Vagina (tissue), 2 donors: ENCODE measurements at places on chromosomes 6 and 20. TPM values are rescaled to one million over a fixed set of nuclear protein-coding genes. Genes with fewer than 3 reads are reported as not detected.

DNA sequence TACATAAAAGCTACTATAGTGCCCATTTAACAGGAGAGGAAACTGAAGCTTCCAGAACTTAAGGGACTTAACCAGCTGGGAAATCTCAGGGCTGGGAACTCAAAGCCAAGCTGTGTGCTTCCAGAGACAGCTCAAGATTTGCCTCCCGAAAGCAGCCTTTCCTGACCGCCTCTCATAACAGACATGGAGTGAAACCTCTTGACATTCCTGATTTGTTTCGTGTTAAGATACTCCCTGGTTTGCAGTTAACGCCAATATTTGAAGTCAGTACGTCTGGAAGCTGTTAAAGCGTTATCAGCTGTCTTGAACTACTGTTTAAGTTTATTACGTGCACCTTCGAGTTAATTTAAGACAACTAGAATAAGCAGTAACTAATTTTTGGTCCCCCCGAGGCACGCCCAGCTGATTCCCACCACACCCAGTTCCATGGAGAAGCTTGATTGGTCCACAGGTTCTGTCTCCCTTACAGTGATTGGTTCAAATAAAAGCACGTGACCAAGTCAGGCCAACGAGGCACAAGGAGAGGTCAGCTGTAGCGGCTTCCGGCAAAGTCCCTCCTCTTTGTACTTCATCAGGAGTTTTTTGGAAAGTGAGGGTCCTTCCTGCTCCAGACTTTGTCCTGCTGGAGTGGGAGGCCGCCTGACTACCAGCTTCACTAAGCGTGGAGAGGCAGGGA is 8.9 kb upstream of the TCP11 start:
- H3K36me3 ChIP-seq: no peaks in the 10 kb centered on the region
- no peaks in the 10 kb centered on the region for H3K4me1 ChIP-seq
- no peaks in the 10 kb centered on the region for H3K27me3 ChIP-seq

- H3K4me1 ChIP-seq: no peaks in the 10 kb centered on the region
- DNase-seq: no peak
- no peaks in the 10 kb centered on the region for H3K27me3 ChIP-seq
Measured at GRCh38 chr20:21251278-21251677, 51.9 kb upstream of the XRN2 start.

DDX27 gene
- total RNA-seq: 23.3 TPM

DNA sequence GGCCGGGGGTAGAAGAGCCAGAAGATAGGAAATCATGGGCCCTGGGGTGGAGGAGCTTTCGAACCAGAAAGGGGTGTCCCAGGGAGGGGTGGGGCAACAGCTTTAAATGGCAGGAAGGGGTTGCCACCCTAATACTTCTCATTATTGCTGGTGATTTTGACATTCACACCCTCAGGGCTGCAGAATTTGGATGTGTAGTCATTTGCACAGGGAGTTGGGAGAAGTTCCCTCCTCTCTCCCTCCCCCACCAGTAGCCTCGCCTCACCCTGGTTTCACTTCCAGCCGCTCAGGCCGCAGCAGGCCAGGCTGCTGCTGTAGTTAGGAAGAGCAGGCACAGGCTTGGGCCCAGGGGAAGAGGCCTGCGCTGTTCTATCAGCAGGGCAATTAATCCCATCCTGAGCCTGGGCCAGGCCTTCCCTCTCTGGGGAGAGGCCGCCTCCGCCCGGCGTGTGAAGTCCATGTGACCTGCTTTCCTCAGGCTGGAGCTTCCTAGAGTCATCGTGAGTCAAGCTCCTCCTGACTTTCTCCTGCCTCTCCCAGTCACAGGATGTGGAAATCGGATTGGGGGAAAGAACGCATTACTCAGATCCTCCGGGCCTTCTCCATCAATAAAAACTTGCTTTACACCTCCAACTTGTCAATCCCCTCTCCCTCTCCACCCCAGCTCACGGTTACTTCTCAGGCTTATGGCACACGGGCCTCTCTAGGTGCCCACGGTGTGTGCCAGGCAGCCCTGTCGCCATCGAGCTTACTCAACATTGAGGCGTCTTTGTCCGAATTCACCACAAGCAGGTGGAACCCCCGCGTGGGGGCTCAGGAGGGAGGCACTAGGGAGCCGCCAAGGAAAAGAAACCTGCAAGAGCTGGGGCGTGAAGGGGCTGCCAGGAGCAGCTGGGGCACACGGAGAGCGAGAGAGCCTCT is 7.8 kb downstream of the ADTRP start:
- no peaks in the 10 kb centered on the region for H3K27me3 ChIP-seq
- no peak overlapping the region for H3K4me3 ChIP-seq
- no peaks in the 10 kb centered on the region for H3K36me3 ChIP-seq
- peak; percentile 99 for DNase-seq
- H3K27ac ChIP-seq: peak overlapping the region; percentile 95
- peaks cover 59% of the 10 kb centered on the region for H3K4me1 ChIP-seq

SLC35D3 gene
- total RNA-seq: not detected

- no peaks in the 10 kb centered on the region for H3K4me1 ChIP-seq
- H3K27ac ChIP-seq: no peak overlapping the region
- H3K27me3 ChIP-seq: no peaks in the 10 kb centered on the region
- no peaks in the 10 kb centered on the region for H3K36me3 ChIP-seq
- no peak overlapping the region for H3K4me3 ChIP-seq
- no peak for DNase-seq
Measured at GRCh38 chr20:39310363-39310995, 348.3 kb downstream of the DHX35 start.

DNA sequence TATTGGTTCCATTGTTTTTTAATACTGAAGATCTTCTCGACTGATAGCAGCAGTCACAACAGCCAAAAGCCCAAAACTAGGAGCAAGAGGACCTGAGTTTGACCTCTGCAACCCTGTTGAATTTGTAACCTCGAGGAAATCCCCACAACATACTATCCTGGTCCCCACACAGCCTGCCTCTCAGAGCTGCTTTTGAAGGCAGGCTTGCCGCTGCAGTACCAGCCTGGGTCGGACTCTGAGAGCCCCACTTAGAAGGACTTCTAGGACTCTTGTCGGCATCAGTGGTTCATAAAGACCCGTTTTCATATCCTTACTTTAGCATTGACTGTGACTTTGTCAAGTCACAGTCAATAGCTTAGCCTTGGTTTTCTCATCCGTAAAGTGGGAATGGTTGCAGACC is 49.3 kb downstream of the EBF4 start:
- no peak overlapping the region for H3K27ac ChIP-seq
- H3K4me3 ChIP-seq: no peak overlapping the region
- H3K27me3 ChIP-seq: no peaks in the 10 kb centered on the region
- no peaks in the 10 kb centered on the region for H3K36me3 ChIP-seq
- H3K4me1 ChIP-seq: no peaks in the 10 kb centered on the region

- H3K27me3 ChIP-seq: no peaks in the 10 kb centered on the region
- no peak overlapping the region for H3K4me3 ChIP-seq
- no peak for DNase-seq
- no peaks in the 10 kb centered on the region for H3K36me3 ChIP-seq
- no peak overlapping the region for H3K27ac ChIP-seq
Measured at GRCh38 chr6:25014369-25014768, 78.6 kb upstream of the RIPOR2 start.

- no peaks in the 10 kb centered on the region for H3K27me3 ChIP-seq
- no peak for DNase-seq
- no peak overlapping the region for H3K27ac ChIP-seq
- H3K36me3 ChIP-seq: no peaks in the 10 kb centered on the region
- H3K4me3 ChIP-seq: no peak overlapping the region
Measured at GRCh38 chr20:36481380-36482043, 59.8 kb upstream of the MYL9 start.

- no peaks in the 10 kb centered on the region for H3K27me3 ChIP-seq
- H3K4me1 ChIP-seq: no peaks in the 10 kb centered on the region
- H3K27ac ChIP-seq: no peak overlapping the region
- DNase-seq: no peak
- no peaks in the 10 kb centered on the region for H3K36me3 ChIP-seq
- H3K4me3 ChIP-seq: no peak overlapping the region
Measured at GRCh38 chr6:28693751-28694443, 168.2 kb downstream of the GPX5 start.

MCCD1 gene
- total RNA-seq: not detected
